ENCODE measurements at places on chromosomes 5 and 9. TPM values are rescaled to one million over a fixed set of nuclear protein-coding genes. Genes with fewer than 3 reads are reported as not detected.

PTGES gene
- 4.4 TPM for total RNA-seq

SLC6A7 gene
- not detected for total RNA-seq

DNLZ gene
- 49.3 TPM for total RNA-seq

DMRTA1 gene
- total RNA-seq = under 0.01 TPM

PHF24 gene
- not detected for total RNA-seq

FBN2 gene
- 63.1 TPM for total RNA-seq

RNF180 gene
- total RNA-seq = under 0.01 TPM

LNPEP gene
- 12.6 TPM for total RNA-seq

POLR1E gene
- 34.2 TPM for total RNA-seq

ADAMTS13 gene
- 0.86 TPM for total RNA-seq

EIF4EBP3 gene
- 3.5 TPM for total RNA-seq

RGS7BP gene
- not detected for total RNA-seq

CAMK2A gene
- 0.29 TPM for total RNA-seq

PCDHGB2 gene
- 0.53 TPM for total RNA-seq

LRSAM1 gene
- total RNA-seq = 12.8 TPM

SLC6A19 gene
- total RNA-seq = not detected

TESK1 gene
- 14.4 TPM for total RNA-seq

FCN2 gene
- total RNA-seq = not detected

IQGAP2 gene
- 0.71 TPM for total RNA-seq

HCN1 gene
- total RNA-seq = not detected

EGFL7 gene
- total RNA-seq = 19.3 TPM

PLAC8L1 gene
- total RNA-seq = not detected

FBP2 gene
- total RNA-seq = 0.29 TPM

FOXI1 gene
- not detected for total RNA-seq

BAAT gene
- not detected for total RNA-seq

ZFP62 gene
- 6.9 TPM for total RNA-seq

PCDHA5 gene
- total RNA-seq = not detected

RIGI gene
- 8.2 TPM for total RNA-seq

HAVCR1 gene
- total RNA-seq = not detected

SCAMP1 gene
- total RNA-seq = 34.4 TPM

All from myometrial cell (primary cell).